ENCODE measurements at places on chromosomes 5 and 9. TPM values are rescaled to one million over a fixed set of nuclear protein-coding genes. Genes with fewer than 3 reads are reported as not detected.

DNA sequence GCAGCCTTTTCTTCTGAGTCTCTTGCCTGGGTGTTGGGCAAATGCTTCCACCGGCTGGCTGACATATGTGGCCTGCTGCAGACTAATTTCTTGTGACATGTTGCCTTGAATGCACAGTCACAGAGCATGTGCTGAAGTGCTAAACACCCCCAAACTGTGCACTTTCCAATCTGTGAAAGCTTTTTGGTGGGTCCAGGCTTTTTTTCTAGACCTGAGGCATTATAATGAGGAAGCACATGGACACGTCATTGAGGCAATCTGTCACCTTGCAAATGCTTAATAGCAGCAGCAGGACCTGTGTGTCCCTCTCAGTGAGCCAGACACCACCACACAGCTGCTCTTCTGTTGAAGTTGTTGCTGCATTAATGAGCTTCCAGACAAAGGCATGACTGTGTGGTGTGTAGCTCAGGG is 274.7 kb downstream of the ELAVL2 start:
- no peak for DNase-seq

DNA sequence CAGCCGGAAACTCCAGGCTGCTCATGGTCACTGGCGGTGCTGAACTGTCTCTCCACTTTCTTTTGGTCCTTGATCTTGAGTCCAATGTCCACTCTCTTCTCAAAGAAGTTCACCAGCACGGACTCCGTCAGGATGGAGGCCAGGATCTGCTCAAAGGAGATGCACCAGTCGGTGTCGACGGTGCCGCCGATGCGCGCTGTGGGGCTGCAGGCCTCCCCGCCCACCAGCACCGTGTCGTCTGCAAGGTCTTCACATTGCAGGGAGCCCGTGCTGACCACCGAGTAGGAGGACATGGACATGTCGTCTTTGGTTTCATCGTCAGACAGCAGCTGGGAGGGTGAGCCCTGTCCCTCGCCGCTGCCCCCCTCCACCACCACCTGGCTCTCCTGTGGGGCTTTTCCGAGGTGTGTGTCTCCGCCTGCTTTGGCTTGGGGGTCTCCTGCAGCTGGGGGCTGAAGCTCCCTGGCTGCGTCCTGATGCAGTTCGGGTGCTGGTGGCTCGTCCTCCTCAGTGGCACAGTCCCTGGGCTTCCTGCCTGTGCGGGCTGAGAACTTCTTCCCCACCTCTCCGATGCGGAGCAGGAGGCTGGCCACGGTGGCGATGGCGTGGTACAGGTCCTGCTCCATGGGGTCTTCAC is 5.0 kb upstream of the MRNIP start:
- DNase-seq = no peak

GRCh38 chr9:113775749-113776148 is 100.4 kb upstream of the ZNF618 start:
- DNase-seq = no peak

Gene NUDT12
- total RNA-seq = 5.3 TPM

DNA sequence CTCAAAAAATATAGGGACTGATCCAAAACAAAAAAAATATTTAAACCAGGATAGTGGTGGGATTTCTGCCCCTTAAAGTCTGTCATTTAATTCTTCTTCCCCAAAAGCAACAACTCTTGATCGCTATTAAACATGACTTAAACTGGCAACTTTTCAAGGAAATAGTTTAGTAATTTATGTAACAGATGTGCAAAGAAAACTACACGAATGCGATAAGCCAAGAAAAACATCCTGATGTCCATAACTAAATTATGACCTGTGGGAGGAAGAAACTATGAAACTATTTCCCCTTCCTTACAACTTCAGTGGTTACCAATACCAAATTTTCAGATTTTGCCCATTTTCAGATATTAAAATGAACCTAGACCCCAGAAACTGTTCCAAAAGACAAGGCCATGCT is 31.5 kb downstream of the CLINT1 start:
- DNase-seq = no peak

GRCh38 chr5:153490118-153491037 is at the start of gene GRIA1:
TSS of gene GRIA1 (plus strand) at chr5:153490670.
- no peak for DNase-seq

DNA sequence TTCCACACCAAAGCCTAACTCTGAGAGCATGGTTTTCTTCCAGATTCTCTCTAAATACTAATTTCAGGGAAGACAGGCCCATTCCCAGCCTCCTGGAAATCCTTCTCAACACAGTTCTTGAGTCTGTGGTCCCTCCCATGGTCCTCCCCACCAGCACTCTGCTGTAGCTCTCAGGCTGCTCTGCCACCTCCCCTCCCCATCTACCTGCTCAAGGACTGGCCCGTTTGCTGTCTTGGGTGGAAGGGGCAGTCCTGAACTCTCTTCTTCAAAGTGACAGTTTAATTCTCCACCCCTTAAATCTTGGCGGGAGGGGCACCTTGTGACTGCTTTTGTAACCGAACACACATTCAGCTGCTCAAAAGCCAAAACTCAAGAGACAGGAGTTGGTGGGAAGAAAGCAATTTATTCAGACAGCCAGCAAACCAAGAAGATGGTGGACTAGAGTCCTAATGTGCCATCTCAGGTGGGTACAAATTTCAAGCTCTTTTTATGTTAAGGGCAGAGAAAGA is 7.6 kb upstream of the LCN15 start:
- no peak for DNase-seq

DNA sequence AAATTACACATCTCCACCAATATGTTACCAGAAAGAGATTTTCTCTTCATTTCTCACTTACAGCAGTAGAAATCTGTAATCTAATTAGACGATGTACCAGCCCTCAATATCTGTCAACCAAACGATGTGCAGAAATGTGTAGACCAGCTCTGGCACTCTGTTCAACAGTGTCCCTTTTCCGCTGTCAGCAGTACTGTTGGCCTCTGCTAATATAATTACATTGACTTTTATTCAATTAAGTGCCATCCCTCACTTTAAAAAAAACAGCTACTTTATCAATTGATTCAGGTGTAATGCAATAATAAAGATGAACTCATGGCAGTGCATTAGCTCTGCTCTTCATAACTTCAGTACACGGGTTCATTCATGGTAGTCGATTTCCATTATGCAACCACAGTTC is 448.4 kb downstream of the BNC2 start:
- no peak for DNase-seq

GRCh38 chr9:89523948-89524347 is 26.0 kb upstream of the SEMA4D start:
- peak; percentile 46 for DNase-seq

Gene CAVIN4
- not detected for total RNA-seq

DNA sequence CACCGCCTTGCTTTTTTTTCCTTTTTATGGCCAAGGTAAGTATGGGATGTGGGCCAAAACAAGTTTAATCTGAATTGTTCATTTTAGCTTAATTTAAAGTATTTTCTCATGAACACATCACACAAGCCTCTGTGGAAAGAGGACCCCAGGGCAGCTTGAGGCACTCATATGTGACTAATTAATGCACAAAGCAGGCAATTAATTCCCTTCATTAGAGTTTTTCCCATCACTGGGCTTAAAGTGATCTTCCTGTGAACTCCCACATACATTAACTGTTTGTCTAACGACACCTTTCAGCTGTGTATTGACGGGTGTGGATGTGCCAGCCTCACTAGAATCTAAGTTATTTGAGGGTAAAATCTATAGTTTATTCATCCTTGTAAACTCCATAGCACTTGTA is 103.3 kb downstream of the MRPS27 start:
- no peak for DNase-seq

Gene IL4
- not detected for total RNA-seq

DNA sequence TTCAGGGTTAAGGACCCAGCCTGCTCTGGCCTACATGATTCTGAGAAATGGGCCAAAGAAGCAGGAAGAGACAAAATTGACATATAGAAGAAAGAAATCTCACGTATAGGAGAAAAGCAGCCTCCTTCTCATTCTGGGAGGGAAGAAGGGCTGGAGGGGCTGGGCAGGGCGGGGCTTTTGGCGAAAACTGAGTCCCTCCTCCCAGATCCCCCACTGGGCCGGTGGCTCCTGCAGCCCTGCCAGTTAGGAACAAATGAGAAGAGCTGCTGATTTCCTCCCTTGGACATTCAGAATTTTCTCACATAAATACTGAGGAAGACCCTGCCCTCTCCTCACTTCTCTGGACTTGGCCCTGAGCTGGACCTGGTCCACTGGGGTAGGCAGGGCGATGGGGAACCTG is at the start of gene WNT8A:
TSS of gene WNT8A (plus strand) at position 332 of the 400 bp plus-strand sequence. CDS start 95 bp downstream, outside the sequence.
- no peak for DNase-seq
